ENCODE measurements at places on chromosomes 6 and 20. TPM values are rescaled to one million over a fixed set of nuclear protein-coding genes. Genes with fewer than 3 reads are reported as not detected.

Gene HSPA12B
- not detected for total RNA-seq

Gene E2F1
- 2.6 TPM for total RNA-seq

DNA sequence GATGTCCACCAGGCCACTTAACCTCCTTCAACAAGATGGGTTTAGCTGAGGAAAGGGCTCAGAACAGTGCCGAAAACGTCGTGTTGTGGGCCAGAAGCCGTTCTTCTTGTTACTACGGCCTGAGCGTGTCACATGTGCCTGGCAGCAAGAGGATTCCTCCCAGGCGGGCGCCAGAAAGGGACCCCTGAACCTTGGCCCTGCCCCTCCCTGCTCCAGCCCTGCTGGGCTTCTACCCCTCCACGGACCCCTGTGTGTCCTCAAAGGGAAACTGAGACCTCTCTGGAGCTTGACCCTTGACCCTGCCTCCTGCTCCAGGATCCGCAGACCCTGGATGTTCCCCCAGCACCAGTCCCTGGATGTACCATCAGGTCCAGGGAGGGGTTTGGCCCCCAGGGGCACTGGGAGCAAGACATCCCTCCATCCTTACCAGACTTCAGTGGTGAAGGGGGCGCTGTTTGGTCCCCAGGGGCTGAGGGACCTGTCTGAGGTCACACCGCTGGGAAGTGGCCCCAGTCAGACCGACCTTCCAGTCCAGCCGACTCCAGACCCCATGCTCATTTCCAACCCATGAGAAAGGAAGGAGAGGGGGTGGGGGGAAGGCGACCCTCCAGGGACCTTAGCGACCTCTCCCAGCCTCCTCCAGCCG is 10.1 kb downstream of the HRH3 start:
- H3K4me1 ChIP-seq = peaks cover 2% of the 10 kb centered on the region
- H3K4me3 ChIP-seq = no peak overlapping the region
- H3K27ac ChIP-seq = no peak overlapping the region
- no peak for DNase-seq
- H3K27me3 ChIP-seq = peaks cover under 1% of the 10 kb centered on the region

DNA sequence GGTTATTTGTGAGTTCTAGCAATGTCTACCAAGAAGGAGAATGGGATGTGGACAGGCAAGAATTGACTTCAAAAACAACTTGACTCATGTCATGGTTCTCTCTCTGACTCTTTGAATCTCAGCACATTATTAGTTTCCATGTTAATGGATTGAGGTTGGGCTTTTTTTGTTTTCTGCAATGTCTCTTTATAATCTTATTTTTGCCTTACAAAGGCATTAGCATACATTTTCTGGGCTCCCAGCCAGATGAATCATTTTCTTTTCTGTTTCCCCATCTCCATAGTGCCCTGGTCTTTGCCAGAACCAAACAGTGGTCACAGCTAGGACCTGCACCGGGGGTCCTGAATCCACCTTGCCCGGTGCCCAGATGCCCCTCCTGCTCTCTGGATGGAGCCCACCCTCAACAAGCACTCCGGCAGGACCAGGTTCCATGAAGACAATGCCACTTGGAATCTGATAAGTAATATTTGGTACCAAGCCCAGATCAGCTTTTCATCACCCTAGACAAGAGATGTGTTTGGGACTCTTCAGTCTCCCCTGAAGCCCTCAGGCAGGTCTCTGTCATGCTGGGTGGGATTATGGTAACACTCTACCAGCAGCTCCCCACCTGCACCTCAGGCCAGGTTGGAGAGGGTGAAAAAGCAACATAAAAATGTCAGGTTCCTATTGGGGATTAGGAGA is 266.7 kb upstream of the SULF2 start:
- peaks cover 11% of the 10 kb centered on the region for H3K27me3 ChIP-seq
- no peak overlapping the region for H3K4me3 ChIP-seq
- H3K36me3 ChIP-seq = no peaks in the 10 kb centered on the region
- H3K4me1 ChIP-seq = no peaks in the 10 kb centered on the region
- no peak overlapping the region for H3K27ac ChIP-seq

- peaks cover 42% of the 10 kb centered on the region for H3K4me1 ChIP-seq
- peaks cover 14% of the 10 kb centered on the region for H3K36me3 ChIP-seq
- H3K27me3 ChIP-seq = peaks cover 6% of the 10 kb centered on the region
- peak overlapping the region; percentile 100 for H3K27ac ChIP-seq
These were observed 35.4 kb upstream of the SYNCRIP start for GRCh38 chr6:85678026-85678601.

DNA sequence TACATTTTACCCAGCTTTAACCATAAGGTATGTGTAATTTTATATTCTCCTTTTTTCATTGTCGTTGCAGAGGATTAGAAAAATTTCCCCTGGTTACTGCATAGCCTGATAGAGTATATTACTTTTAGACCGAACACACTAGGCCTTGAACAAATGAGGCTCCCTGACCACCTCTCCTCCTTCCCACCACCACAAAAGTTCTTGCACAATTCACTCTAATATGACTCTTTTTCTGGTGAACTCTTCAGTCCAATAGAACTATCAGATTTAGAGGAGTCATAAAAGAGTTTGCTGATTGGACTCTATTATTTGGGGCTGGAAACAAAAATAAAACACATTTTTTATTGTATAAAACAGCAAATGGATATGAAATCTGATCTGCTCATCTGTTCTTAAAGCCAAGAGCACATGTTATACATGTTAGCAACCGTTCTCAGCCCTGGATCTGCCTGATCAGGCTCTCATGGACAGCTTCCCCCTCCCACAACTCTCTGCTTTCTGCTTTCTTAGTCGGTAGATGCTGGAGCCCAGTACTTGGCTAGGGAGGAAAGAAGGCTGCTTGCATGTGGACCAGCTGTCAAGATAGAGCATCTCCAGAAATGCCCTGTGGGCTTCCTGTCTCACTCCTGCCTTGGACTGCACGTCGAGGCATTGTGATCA is 83.5 kb downstream of the CD164 start:
- no peak for DNase-seq
- no peak overlapping the region for H3K27ac ChIP-seq
- H3K27me3 ChIP-seq = peaks cover 28% of the 10 kb centered on the region
- H3K4me1 ChIP-seq = peaks cover 2% of the 10 kb centered on the region

Gene LATS1
- total RNA-seq = 43.6 TPM

- H3K4me3 ChIP-seq = no peak overlapping the region
- DNase-seq = no peak
- peaks cover 12% of the 10 kb centered on the region for H3K4me1 ChIP-seq
These were observed 111.8 kb downstream of the ATG5 start for GRCh38 chr6:106213660-106214289.

GRCh38 chr6:30781743-30782424 is 37.5 kb upstream of the IER3 start:
- H3K4me1 ChIP-seq = peaks cover 28% of the 10 kb centered on the region
- DNase-seq = no peak
- H3K36me3 ChIP-seq = peaks cover 3% of the 10 kb centered on the region
- H3K27ac ChIP-seq = no peak overlapping the region

GRCh38 chr20:45432294-45432693 is 16.4 kb downstream of the PIGT start:
- peaks cover 12% of the 10 kb centered on the region for H3K4me1 ChIP-seq
- no peaks in the 10 kb centered on the region for H3K27me3 ChIP-seq
- H3K36me3 ChIP-seq = peaks cover 2% of the 10 kb centered on the region
- DNase-seq = no peak
- no peak overlapping the region for H3K4me3 ChIP-seq

- no peaks in the 10 kb centered on the region for H3K36me3 ChIP-seq
- peak overlapping the region; percentile 49 for H3K27ac ChIP-seq
- no peak overlapping the region for H3K4me3 ChIP-seq
- no peaks in the 10 kb centered on the region for H3K27me3 ChIP-seq
- no peak for DNase-seq
These were observed 5.6 kb downstream of the NXT1 start for GRCh38 chr20:23356203-23356602.

- H3K36me3 ChIP-seq = peaks cover 6% of the 10 kb centered on the region
- no peak for DNase-seq
- H3K4me1 ChIP-seq = no peaks in the 10 kb centered on the region
- no peak overlapping the region for H3K4me3 ChIP-seq
These were observed 13.8 kb upstream of the IYD start for GRCh38 chr6:150354754-150355571.

Gene C4B
- 2.2 TPM for total RNA-seq

GRCh38 chr20:2005831-2006426 is 12.1 kb upstream of the PDYN start:
- DNase-seq = peak; percentile 20
- no peak overlapping the region for H3K27ac ChIP-seq
- peaks cover 53% of the 10 kb centered on the region for H3K27me3 ChIP-seq
- H3K4me3 ChIP-seq = no peak overlapping the region
- no peaks in the 10 kb centered on the region for H3K36me3 ChIP-seq

Gene ZNF391
- total RNA-seq = 0.60 TPM

DNA sequence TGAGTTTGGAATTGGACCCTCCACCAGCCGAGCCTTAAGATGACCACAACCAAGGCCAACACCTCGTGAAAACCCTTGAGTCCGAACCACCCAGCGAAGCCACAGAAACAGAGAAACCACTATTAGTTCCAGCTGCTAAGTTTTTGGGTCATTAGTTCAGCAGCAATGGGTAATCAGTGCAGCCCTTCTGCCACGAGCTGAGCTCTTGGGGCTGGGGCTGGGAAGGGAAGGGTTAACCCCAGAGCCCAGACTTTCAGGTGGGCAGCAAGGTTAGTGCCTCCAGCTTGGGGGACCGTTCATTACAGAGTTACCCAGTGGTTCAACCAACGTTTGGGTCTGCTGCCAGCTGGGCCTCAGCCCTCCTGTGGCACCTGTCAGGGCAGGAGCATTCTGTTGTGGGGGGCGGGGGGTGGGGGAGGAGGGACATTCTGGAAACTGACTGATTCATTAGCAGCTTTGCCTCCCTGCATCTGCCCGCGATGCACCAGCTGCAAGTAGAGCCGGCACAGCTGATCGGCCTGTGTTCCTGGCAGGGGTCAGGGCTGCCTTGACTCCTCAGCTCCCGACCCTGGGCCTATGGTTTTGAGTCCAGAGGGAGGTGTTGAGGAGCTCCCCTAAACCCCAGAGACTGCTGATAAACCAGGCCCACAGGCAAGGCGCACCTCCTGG is 52.7 kb downstream of the TGM2 start:
- H3K36me3 ChIP-seq = no peaks in the 10 kb centered on the region
- no peaks in the 10 kb centered on the region for H3K27me3 ChIP-seq
- H3K4me3 ChIP-seq = no peak overlapping the region
- H3K4me1 ChIP-seq = peaks cover 6% of the 10 kb centered on the region
- no peak overlapping the region for H3K27ac ChIP-seq
- DNase-seq = no peak

DNA sequence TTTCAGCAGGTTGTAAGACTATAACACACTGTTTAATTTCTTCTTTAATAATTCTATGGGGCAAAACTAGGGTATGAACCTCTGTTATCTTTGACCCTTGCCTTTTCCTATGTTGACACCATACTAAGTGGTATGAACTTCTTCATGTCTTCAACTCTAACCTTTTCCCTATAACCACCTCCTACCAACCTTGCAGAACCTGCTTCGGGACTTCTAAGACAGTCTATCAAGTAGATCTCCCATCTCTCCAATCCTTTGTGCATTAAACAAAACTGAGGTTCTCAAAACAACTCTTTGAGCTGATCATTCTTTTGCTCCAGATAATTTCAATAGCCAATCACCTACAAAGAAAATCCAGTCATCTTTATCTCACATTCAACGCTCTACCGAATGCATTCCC is 23.4 kb downstream of the SNAP91 start:
- H3K4me3 ChIP-seq = no peak overlapping the region
- no peaks in the 10 kb centered on the region for H3K36me3 ChIP-seq
- H3K4me1 ChIP-seq = no peaks in the 10 kb centered on the region
- H3K27me3 ChIP-seq = no peaks in the 10 kb centered on the region
- no peak overlapping the region for H3K27ac ChIP-seq
- DNase-seq = no peak

Gene DLK2
- 0.89 TPM for total RNA-seq

DNA sequence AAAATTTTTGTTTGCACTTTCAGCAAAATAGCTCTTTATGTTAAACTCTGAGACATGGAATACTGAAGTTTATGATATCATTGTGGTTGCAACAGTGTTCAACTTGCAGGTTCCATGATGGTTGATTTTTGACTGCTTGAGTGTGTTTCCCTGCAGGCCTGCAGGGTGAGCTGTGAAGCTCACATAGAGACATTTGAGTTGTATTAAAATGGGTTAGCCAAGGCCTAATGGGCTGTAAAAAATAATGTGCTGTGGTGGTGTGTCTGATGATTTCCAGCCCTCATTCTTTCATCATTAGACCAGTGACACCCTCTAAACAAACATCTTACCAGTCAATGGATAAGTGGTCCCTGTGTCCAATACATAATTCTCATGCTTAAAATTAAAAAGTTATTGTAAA is 321.4 kb downstream of the FARS2 start:
- H3K27me3 ChIP-seq = no peaks in the 10 kb centered on the region
- peaks cover 5% of the 10 kb centered on the region for H3K4me1 ChIP-seq
- no peak for DNase-seq
- no peak overlapping the region for H3K27ac ChIP-seq

DNA sequence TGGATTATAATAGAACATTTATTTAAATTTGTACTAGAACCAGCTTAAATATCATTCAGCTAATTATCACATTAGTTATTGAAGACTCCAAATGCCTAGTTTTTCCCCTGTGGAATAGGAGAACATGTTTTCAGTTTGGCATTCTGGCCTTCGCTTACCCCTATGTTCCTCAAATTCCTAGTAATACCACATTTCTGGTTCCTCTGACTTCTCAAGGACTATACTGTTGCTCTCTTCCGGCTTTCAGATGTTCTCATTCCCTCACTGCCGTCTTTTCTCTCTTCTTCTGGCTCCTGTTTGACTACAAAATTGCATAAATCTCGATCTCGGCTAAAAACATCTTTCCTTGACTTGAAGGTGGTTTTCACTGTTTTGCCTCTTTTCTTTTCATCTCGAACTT is 71.8 kb upstream of the KHDRBS2 start:
- DNase-seq = no peak
- no peaks in the 10 kb centered on the region for H3K27me3 ChIP-seq
- H3K36me3 ChIP-seq = no peaks in the 10 kb centered on the region
- no peak overlapping the region for H3K4me3 ChIP-seq

GRCh38 chr20:47993817-47994216 is 208.5 kb upstream of the SULF2 start:
- H3K36me3 ChIP-seq = no peaks in the 10 kb centered on the region
- peaks cover 32% of the 10 kb centered on the region for H3K27me3 ChIP-seq
- DNase-seq = no peak

- peak overlapping the region; percentile 45 for H3K4me3 ChIP-seq
- H3K4me1 ChIP-seq = peaks cover 49% of the 10 kb centered on the region
- DNase-seq = no peak
- H3K36me3 ChIP-seq = peaks cover 6% of the 10 kb centered on the region
These were observed 563 bp upstream of the NNAT start for GRCh38 chr20:37520419-37520955.

DNA sequence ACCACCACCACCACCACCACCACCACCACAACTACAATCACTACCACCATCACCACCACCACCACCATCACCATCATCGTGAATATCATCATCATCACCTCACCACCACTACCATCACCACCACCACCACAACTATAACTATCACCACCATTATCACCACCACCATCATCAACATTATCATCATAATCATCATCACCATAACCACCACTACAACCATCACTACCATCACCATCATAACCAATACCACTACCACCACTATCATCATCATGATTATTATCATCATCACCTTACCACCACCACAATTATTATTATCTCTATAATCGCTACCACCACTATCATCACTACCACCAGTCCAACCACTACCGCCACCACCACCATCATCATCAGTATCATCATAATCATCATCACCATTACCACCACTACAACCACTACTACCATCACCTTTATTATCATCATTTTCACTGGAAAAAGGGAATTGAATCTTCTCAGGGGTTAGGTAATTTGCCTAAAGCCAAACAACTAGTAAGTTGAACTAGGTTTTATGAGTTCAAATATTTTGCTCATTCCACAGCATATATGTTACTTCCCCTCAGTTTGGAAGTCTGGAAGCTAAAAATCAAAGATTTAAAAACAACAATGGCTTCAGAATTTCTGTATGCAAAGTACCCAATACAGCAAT is 8.3 kb downstream of the RIPOR2 start:
- peak overlapping the region; percentile 98 for H3K27ac ChIP-seq
- peaks cover 11% of the 10 kb centered on the region for H3K36me3 ChIP-seq
- peak overlapping the region; percentile 73 for H3K4me3 ChIP-seq
